ENCODE measurements at places on chromosomes 12 and 14.

DNA sequence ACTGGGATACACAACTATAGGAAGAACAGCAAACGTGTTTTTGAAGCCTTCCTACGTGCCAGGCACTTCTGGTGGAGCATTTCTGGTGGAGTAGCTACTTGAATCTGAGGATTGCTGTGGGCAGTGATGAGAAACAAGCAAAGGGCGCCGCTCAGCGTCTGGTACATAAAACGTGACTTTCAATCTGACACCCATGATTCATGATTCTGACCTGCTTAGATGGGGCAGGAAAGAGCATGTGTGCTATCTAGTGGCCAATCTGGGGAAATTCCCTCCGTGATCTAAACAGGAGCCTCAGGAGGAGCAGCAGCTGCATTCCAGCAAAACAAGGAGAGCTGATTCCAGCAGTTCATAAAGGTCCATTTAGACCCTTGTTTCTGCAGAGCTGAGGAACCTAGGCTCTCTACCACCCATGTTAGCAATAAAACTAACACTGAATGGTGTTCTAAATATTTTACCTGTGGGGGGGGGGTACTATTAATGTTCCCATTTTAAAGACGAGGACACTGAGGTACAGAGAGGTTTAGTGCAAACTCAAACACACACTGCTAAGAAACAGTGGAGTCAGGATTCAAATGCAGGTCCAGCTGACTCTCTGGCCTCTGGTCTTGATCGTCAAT lies 37.8 kb downstream of the PAH start:
- peak; percentile 77 for DNase-seq

GRCh38 chr12:94636462-94637085 lies 13.8 kb downstream of the TMCC3 start:
- no peak for DNase-seq

- no peak for DNase-seq
Observed at GRCh38 chr12:58008634-58009033, 67.3 kb downstream of the ATP23 start.

GRCh38 chr12:101087920-101088319 lies 122.1 kb downstream of the SLC5A8 start:
- no peak for DNase-seq

GRCh38 chr14:41137741-41138140 lies 468.9 kb upstream of the LRFN5 start:
- no peak for DNase-seq

DNA sequence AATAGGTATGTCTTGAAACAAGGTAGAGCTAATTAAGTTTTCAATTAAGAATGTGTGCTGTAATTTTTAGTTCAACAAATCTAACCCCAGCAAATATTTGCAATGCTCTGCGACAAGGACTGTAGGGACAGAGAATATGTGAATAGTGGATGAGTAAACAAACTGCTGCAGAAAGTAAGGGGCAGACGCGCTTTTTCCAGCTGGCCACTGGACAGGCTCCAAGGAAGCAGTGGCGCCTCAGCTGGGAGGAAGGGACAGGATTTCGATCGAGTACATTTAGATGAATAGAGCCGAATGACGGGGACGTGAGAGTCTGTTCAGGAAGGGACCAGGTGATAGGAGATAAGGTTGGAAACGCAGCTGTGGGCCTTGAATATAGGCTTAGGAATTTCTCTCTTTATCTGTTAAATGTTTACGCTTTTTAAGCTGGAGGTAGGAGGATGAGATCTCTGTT lies 69.3 kb downstream of the ELK3 start:
- no peak for DNase-seq

GRCh38 chr12:25469861-25470260 lies 83.2 kb downstream of the LMNTD1 start:
- no peak for DNase-seq

DNA sequence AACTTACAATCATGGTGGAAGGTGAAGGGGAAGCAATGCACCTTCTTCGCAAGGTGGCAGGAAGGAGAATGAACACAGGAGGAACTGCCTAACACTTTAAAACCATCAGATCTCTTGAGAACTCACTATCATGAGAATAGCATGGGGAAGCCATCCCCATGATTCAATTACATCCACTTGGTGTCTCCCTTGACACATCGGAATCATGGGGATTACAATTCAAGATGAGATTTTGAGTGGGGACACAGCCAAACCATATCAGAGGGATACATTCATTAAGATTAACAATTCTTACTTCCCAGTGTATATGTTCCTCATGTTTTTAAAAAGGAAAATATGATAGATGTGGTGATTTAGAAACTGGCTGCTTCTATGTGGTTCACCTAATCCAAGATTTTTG lies 117.9 kb downstream of the PDE3A start:
- DNase-seq, result peak; percentile 34

DNA sequence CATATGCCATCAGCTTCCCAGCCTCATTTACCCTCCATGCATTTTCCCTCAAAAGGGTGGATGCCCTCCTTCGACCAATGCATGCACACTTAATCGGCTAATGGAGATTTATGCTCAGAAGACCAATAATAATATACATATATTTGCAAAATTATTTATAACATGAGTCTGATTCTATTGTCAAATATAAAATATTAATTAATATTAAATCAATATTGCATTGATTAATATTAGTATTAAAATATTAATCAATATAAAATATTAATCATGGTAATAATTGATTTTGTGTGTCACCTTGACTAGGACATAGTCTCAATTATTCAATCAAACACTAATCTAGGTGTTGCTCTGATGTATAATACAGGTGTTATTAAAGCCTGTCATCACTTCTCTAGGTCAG lies 1282.5 kb downstream of the TMEM121 start:
- DNase-seq, result no peak

GRCh38 chr14:56295743-56296142 lies 177.5 kb downstream of the PELI2 start:
- no peak for DNase-seq

DNA sequence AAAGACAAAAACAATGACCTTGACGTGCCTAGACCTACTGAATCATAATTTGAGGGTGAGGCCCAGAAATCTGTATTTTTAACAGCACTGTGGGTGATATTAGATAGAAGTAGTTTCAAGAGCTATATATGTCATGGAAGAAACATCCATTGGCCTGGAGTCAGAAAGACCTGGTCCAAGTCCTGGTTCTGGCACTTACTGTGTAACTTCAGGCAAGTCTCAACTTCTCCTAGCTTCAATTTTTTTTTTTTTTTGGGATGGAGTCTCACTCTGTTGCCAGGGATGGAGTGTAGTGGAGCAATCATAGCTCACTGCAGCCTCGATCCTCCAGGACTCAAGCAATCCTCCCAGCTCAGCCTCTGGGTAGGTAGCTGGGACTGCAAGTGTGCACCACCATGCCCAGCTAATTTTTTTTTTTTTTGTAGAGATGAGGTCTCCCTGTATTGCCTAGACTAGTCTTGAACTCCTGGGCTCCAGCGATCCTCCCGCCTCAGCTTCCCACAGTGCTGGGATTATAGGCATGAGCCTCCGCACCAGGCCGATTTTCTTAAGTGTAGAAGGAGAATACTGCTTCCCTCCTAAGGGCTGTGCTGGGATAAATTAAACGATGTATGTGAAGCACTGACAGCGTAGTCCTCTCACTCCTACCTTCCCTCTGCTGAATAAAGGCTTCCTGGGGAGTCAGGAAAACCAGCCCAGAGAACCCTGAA lies 14.3 kb upstream of the GPX2 start:
- no peak for DNase-seq

- no peak for DNase-seq
Observed at GRCh38 chr12:18074001-18074400, 16.0 kb downstream of the RERGL start.

DNA sequence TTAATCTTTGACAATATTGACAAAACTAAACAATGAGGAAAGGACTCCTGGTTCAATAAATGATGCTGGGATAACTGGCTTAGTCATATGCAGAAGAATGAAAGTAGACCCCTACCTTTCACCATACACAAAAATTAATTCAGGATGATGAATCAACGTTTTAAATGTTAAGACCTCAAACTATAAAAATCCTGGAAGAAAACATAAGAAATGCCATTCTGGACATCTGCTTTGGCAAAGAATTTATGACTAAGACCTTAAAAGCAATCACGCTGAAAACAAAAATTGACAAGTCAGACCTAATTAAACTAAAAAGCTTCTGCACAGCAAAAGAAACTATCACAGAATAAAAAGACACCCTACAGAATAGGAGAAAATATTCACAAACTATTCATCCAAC lies 97.4 kb downstream of the LMNTD1 start:
- DNase-seq, result no peak

- DNase-seq, result no peak
Observed at GRCh38 chr12:121939186-121939585, 20.8 kb downstream of the CFAP251 start.

DNA sequence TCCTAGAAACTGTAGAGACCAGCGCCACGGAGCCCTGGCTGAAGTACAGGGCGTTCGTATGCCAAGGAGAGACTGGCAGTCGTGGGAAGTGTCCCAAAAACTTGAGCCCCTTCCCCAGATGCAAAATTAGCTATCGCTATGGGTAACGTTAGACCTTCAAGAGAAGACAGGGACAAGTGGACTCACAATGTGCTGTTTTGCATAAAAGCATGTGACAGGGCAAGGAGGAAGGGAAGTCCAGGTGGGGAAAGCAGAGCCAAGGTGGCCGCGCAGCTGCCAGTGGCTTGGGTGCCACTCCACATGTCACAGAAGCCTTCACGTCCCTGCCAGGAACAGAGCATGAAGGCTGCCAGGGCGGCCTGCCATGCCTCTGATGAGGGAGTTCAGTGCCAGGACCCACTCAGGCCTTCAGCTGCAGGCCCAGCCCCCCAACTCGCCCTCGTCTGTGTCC lies 61.2 kb upstream of the DYNC1H1 start:
- no peak for DNase-seq

DNA sequence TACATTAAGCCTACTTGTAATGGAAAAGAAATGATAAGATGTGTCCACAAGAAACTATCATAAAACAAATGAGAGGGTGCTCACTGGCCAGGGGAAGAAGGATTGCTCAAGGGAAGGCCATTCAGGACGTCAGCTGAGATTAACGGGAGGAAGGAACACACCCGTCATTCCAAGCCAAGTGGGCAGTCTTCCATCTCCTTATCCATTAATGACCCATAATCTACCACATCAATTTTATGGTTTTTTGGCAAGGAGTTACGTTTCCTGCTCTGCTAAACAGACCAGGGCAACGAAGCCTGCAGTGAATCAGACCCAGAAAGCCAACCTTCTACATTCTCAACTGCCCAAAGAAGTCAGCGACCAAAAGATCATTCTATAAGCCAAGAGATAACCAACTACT lies 25.1 kb downstream of the PRKAB1 start:
- DNase-seq, result peak; percentile 80

- no peak for DNase-seq
Observed at GRCh38 chr12:132284827-132285741, 44.3 kb downstream of the GALNT9 start.

- DNase-seq, result no peak
Observed at GRCh38 chr12:92648242-92649031, 54.4 kb upstream of the PLEKHG7 start.

DNA sequence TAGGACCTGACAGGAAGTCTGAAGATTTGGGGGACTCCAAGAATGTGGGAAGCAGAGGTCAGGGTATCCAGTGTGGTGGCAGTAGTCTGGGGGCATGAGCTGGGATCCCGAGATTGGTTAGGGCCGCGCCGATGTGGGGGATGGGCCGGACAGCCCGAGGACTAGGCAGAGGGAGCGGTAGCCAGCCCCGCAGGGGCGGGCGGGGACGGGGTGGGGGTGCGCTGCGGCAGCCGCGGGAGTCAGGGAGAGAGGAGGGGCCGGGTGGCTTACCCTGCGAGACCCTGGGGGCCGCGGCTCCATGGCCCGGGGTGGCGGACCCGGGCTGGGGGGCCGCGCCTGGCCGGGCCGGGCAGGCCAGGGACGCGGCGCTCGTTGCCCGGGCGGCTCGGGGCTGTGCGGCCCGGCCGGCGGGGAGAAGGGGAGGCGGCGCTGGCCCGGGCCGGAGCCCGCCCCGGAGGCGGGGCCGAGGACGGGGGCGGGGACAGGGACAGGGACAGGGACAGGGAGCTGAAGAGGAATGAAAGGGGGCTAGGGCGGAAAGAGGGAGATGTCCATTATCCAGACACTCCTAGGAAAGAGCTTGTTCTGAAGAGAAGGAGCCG lies 5.6 kb downstream of the ZNF385A start:
- DNase-seq, result peak; percentile 68

DNA sequence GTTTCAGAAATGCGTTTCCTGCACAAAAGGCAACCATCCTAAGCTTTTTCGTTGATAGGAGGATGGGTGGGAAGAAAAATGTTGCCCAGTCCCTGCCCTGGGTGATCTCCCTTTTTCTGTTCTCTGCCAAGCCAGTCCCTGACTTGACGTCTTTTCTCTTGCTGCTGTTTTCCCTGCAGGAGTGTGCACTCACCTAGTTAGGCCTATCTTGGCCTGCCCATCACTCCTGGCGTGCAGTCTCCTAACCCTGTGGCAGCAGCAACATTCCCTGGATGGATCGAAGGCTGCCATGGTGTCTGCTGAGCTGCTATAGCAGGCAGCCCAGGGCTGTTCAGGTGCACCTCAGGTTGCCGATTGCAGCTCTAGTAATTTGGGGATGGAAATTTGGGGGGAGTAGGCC lies 1.2 kb downstream of the UNC119B start:
- DNase-seq, result no peak

DNA sequence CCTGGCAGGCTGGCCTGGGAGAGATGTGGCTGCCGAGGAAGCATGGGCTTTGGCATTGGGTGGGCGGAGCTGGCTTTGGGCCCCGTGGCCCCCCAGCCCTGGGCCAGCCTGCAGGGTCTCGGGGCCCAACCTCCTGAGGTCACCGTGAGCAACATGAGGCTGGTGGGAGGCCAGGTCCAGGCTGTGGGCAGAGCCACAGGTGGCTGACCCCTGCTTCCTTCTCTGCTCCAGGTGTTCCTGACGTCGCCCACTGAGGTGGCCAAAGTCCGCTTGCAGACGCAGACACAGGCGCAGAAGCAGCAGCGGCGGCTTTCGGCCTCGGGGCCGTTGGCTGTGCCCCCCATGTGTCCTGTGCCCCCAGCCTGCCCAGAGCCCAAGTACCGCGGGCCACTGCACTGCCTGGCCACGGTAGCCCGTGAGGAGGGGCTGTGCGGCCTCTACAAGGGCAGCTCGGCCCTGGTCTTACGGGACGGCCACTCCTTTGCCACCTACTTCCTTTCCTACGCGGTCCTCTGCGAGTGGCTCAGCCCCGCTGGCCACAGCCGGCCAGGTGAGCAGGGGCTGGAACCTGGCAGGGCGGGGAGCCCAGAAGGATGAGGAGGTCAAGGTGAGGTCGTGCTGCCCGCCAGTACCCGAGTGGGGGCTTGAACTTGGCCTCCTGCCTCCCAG lies 5.5 kb downstream of the SLC25A47 start:
- no peak for DNase-seq

- no peak for DNase-seq
Observed at GRCh38 chr12:12836571-12836970, 23.4 kb downstream of the DDX47 start.

GRCh38 chr14:90848944-90849731 lies 32.9 kb upstream of the TTC7B start:
- DNase-seq, result no peak

GRCh38 chr14:24436355-24437019 lies 6.1 kb downstream of the SDR39U1 start:
- DNase-seq, result peak; percentile 71

DNA sequence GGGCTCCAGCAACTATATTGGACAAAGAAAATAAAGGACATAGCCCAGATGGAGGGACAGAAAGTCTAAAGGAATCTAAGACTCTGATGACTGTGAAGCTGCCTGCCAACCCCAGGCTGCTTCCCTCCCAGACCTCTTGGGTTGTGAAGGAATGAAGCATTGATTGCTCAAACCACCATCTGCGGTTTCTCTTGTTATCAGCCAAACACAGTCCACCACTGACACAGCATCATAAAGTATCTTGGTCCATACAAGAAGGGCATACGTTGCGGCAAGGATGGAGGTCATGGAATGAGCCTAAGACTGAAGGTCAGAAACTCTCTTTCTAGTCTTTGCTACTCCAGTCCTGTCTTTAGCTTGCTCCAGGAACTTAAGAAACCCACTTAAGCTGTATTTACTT lies 58.5 kb upstream of the PLXNC1 start:
- DNase-seq, result no peak
